ENCODE measurements at places on chromosomes 6 and 20.
A peak's percentile ranks its signal among the peaks of the same experiment; 100 is the strongest.

- DNase-seq = no peak
Measured at GRCh38 chr6:128250370-128251070, 269.9 kb downstream of the PTPRK start.

DNA sequence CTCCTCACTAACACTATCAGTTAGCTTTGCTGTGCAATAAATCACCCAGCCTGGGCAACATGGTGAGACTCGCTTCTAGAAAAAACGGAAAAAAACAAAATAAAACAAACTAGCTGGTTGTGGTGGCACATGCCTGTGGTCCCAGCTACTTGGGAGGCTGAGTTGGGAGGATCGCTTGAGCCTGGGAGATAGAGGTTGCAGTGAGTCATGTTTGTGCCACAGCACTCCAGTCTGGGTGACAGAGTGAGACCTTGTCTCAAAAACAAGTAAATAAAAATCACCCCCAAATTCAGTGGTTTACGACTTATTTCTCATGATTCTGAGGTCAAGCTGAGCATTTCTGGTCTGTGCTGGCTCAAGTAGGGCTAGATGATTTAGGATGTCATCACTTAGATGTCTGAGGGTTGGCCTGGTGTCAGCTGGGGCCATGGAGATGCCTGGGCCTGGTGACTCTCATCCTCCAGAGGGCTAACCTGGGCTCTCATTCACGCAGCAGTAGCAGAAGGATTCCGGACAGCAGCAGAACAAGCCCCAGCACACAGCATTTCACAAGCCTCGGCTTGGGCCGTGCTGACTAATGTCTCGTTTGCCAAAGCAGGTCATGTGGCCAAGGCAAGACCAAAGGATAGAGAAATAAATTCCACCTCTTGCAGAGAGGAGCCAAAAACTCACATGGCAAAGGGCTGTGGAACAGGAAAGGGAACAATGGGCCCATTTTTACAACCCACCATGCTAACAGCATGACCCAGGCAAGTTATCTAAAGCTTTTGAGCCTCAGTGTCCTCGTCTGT, 32.5 kb downstream of the MGME1 start:
- DNase-seq = peak; percentile 82

DNA sequence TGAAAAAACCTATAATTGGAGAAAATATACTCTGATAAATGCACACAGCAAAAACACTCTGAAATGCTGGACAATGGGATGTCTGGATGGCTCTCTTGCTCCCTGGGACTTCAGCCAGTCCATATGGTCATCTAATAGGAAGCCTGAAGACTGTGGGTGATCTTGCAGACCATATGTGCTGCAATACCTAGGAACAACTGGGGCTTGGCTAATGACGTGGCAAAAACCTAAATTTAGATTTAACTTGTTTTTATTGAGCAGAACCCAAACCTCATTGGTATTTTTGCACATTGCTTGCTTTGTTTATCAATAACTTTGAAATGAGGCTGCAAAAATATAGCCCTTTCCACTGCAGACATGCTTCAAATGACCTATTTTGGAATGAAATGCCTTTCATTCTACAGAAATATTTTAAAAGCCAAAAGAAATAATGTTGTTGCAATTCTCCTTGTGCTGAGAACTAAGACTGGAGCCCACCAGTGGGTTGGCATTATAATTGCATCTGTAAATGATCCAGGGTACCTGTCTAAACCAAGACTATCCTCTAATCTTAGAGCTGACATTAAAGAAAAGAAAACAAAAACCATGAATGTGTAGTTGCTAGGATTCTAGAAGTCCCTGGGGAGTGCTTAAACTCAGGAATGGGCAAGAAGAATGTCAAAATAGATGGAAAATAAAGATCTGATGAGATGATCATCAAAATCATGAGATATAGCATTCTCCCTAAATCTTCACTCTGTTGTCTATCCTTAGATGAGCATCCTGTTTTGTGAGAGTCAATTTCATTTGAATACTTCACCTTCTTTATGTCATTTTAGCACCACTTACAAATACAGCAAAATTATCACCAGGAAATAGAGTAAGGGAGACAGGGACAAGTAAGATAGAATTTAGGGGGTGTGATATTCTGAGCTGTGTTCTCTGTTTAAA, 152.1 kb upstream of the RIMS1 start:
- no peak for DNase-seq

GRCh38 chr20:4230185-4230584, 214.8 kb upstream of the RNF24 start:
- DNase-seq = no peak

- DNase-seq = no peak
Measured at GRCh38 chr6:70520575-70520974, 46.2 kb upstream of the SDHAF4 start.

GRCh38 chr6:157911278-157911677, 70.4 kb upstream of the SYNJ2 start:
- DNase-seq = no peak

DNA sequence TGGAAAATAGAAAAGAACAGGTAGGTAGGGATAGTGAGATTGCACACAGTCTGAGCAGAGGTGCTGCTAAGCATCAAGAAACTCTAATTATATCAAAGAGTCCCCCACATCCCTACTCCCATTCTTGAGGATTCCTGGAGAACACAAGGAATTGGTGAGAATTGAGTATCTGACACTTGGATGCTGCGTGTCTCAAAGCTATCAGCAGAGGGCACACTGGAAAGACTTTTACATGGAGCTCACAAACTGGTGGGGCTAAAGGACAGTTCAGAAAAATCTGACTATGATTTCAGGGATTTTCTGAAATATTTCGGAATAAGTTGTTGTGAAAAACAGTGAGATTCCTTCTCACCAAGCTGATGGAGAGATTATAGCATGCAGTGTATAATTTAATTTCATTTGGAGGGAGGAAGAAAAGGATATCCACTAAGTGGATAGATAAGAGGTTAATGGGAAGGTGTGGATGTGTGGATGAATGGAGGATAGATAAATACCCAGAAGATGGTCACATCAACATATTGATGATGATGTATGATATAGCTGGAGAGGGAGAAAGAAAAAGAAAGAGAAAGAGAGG, 215.4 kb upstream of the DEFB112 start:
- no peak for DNase-seq

DNA sequence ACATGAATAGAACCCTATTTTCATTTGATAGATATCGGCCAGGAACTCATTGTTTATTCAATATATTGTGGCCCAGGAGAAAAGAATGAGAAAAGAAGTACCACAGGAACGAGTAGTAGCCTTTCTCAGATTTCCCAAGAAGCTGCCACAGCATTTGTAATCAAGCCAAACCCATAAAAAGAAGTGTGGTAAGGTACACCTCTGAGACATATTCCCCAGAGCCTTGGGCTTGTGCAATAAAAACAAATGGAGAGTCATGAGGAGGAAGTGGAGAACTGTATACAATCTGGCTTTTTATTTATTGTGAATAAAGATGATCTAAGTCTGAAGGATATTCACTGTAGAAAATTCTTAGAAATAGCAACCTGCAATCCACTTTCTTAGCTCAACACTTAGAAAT, 36.7 kb downstream of the KIF6 start:
- DNase-seq = peak; percentile 18

DNA sequence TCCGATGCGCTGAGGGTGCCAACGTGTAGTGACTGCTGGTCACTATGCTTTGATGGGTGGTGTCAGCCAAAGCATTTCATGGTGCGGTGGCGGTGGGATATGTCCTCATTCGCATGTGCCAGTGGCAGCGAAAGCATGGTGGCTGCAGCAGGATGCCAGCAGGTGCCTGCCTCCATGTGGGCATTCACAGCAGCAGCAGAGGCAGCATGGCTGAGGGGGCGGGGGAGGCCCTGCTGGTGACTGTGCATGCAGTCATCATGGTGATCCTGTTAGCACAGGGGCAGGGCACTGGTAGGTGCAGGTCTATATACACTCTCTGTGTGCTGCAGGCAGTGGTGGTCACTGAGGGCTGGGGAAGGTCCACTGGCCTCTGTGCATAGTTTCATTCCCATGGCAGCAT, 22.0 kb downstream of the FIG4 start:
- no peak for DNase-seq

DNA sequence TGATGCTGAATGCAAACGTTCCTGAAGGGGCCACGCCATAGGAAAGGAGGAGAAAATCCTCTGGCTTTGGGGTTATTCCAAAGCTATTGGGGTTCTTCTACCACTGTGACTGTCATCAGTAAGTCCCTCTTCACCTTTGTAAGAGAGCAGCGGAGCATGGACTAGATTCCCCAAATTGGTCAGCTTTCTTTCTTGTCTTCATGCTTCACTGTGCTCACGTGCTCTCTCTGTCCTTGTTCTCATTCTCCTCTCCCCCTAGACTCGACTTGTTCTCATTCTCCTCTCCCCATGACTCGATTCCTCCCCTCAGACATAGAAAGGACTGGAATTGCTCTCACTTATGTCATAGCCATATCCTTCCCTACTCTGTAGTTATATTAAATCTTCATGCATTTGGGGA, 54.8 kb upstream of the ADGRG6 start:
- no peak for DNase-seq
